SK-N-MC (cell line): ENCODE measurements at places on chromosomes 4 and X.

DNA sequence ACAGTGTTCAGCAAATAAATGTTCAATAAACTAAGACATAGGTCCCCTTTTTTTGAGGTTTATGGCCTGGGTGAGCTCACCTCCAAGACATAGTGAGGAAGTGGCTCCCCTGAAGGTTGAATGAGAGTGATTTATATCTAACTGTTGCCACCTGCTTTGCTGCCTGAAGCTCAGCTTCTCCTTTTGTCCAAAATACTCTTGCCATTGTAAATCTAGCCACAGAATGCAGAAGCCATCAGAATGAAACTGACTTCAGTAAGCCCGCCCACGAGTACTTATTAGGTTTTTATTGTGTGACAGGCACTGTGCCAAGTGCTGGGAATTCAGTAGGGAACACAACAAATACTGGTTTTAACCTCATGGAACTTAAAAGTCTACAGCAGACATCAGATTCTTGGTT is 18.0 kb downstream of the SPINK2 start:
- DNase-seq = peak; percentile 63

DNA sequence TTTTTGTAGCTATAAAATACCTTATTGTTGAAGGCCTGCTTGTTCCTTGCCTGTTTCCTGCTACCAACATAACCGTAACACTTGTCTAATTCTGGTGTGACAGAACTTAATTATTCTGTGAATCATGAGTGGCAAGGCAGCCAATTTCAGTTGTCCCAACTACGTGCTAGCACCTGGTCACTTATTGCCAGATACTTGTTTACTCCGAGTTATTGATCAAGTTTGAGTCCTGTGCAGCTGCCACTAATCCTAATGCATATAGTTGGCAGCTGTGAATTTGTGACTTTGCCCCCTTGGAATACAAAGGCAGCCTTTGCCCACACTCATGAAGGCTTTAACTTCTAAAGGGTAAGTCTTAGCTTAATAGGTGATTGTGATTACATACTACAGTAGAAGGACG is 7.8 kb upstream of the RNF128 start:
- DNase-seq = no peak

GRCh38 chr4:2292646-2293108 is 30.8 kb upstream of the MXD4 start:
- DNase-seq = peak; percentile 28

- peak; percentile 79 for DNase-seq
Observed at GRCh38 chr4:26372525-26373172, 51.8 kb downstream of the RBPJ start.

- DNase-seq = no peak
Observed at GRCh38 chrX:137212078-137212632, 178.4 kb upstream of the GPR101 start.

DNA sequence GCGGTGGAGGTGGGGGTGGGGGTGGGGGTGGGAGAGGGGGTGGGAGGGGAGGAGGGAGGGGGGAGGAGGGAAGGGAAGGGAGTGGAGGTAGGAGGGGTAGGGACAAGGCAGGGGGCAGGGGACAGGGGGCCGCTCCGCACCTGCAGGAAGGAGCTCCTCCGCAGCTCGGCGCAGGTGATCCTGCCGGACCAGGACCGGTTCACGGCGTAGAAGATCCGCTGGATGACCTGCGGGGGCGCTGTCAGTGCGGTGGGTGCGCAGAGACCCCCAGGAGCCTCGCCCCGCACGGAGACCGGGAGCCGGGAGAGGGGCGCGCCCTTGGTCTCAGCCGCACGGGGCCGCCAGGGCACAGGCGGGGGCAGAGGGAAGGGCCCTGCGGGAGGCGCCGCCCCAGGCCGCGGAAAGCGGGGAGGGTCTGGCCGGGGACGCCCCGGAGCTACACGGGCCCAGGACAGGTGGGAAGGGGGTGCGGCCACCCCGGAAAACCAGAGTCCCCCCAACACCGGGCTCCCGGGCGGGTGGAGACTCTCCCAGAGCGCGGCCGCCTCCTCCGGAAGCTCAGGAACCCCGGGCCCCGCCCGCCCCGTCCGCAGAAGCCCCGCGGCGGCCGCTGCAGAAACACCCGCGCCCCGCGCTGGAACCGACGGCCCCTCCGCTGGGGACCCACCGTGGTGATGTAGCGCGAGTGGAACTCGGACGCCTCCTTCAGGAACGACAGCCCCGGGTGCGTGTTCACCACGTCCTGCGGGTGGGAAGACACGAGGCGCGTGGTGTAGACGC is 27.6 kb upstream of the GTPBP6 start:
- DNase-seq = no peak

- DNase-seq = no peak
Observed at GRCh38 chr4:148790246-148790645, 348.0 kb upstream of the NR3C2 start.

DNA sequence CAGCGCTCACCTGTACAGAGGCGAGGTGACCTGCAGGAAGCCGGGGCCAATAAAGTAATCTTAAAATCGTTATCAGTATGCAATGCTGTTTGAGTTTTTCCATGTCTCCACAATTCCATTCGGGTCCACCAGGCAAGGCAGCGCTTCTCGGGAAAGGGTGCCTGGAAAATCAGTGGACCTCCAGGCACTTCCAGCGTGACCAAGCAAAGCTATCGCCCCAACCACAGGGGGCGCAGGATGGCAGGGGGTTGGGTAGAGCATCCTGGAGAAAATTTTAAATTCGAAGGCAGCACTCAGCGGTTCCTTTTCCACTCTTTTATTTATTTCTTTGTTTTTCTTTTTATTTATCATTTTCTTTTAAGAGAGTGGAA is 5.4 kb upstream of the SOX3 start:
- no peak for DNase-seq

DNA sequence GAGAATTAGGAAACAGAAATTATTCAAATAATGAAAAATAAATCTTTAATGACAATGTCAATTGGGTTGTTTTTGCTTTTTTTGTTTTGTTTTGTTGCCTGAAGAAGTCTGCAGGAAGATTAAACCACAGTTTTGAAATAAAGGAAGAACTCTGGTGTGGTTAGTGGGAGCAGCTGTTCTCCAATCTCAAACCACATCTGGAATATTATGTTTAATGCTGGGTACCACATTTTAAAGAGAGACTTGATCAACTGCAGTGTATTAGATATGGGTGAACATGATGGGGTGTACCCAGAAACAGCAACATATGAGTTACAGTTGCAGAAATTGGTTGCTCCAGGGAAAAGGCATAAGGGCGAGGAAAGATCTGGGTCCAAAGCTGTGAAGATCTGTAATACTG is 171.2 kb upstream of the RPL34 start:
- no peak for DNase-seq

DNA sequence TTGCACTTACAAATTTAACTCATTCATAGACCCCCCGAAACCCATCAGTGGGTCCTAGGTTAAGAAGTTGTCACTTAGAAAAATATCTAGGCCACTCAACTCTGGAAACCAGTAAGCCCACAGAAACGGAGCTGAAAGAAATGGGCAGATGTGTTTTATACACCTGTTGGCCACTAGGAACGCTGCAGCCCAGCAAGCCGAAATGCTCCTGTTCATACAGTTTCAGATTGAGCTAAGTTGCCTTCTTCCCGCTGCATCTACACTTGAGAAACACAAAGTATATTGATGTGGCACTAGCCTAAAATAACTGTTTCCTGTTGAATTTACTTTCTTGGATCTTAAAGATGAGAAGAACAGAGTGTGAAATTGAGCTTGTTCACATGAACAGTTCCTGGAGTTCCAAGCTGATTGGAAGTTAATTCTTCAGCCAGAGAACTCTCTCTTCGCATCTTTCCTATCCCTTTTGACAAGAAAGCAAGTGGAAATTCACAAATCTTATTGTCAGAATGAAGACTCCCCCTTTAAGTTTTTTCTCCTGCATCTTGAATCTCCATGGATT is 174.1 kb downstream of the RBMX2 start:
- DNase-seq = no peak

DNA sequence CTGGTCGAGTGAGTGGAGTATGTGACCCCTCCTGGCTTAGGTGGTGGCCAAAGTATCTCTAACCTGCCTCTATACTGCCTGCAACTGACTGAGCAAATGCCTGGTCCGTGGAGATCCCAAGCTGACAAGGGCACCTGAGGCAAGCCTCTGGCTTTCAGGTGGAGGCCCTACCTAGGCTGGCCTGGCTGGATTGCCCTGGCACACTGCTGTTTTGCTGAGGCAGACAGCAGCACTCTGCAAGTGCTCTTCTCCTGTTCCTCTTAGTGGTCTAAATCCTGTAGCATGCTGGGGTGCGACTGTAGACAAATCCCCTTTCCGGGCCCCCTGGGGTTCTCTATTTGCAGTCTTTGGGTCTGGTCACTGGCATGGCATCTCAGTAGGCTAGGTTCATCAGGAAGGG is 44.8 kb downstream of the PNMA5 start:
- DNase-seq = no peak
